ENCODE measurements at places on chromosomes 7 and 10.

GRCh38 chr7:137984181-137985041, 17.5 kb downstream of the CREB3L2 start:
- no peak for DNase-seq

- no peak for DNase-seq
Measured at GRCh38 chr7:7516156-7516555, 19.5 kb downstream of the COL28A1 start.

DNA sequence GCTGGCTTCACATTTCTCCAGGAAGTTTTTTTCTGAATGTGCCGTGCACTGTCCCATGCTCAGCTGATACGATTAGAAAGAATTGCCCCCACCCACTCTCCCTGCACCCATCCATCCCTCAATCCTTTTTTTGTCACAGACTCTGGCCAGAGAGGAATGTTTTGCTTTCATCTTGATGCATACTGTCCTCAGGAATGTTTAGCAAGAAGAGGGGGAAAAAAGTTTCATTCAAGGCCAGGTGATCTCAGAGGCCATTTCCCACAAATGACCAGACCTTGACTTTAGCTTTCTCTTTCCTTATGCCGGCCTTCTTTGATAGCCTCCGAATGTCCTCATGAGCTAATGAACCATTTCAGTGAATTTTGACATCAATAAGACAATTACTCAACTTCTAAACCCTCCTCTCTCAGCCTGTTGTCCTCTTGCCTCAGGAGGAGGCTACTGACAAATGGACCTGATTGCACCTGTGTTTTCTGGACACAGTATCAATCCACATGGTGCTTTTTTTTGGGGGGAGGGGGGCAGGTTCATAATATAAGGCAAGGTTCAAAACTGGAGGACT, 105.0 kb upstream of the KLF6 start:
- no peak for DNase-seq

GRCh38 chr10:86941426-86941825, 16.0 kb downstream of the MMRN2 start:
- DNase-seq: no peak

DNA sequence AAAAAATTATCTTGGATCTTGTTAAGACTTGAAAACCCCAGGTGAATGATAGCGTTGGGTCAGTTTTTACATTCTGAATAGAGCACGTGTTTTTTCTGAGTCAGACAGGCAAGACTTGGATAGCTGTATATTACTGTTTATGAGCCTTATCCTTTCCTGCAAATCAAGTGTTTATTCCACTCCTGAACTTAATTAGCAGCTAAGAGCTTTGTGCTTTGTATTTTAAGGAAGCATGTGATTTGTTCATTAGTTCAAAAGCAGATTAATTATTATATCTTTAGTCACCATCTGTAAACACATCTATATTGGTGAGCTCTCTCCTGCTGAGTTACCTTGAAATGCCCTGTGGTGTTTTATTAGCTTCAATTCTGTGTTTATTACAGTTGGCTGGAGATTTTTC, 98.6 kb upstream of the PRPS1L1 start:
- DNase-seq: no peak

- DNase-seq: no peak
Measured at GRCh38 chr7:69608049-69608448, 9.8 kb downstream of the AUTS2 start.
